Retinal pigment epithelial cell (primary cell): ENCODE measurements at places on chromosomes 11 and 22.

DNA sequence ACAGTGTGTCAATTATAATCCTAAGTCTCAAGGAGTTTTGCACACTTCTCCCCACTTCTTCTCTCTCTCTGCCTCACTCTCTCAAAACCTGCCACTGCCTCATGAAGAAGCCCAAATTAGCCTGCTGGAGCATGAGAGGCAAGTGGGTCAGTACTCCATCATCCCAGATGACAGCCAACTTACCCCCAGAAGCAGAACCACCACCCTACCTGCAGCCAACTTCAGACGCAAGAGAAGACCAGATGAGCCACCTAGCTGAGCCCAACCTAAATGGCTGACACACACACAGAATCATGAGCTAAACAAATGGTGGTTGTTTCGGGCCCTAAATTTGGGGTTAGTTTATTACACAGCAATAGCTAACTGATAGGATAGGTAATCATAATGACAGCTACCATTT lies 61.2 kb downstream of the CD82 start:
- DNase-seq = no peak

DNA sequence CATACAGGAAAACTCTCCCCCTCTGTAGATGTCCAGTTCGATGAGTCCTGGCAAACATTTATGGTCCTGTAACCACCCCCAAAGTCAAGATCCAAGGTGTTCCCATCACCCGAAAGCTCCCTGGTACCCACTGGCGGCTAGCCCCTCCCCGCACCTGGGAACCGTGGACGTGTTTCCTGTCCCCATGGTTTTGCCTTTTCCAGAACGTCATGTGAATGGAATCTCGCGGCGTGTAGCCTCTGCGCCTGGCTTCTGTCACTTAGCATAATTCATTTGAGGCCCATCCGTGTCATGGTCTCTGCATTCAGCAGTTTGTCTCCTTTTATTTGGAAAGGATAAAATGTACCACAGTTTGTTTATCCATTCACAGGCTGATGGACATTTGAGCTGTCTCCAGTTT lies 106.3 kb downstream of the KCNQ1 start:
- no peak for DNase-seq

DNA sequence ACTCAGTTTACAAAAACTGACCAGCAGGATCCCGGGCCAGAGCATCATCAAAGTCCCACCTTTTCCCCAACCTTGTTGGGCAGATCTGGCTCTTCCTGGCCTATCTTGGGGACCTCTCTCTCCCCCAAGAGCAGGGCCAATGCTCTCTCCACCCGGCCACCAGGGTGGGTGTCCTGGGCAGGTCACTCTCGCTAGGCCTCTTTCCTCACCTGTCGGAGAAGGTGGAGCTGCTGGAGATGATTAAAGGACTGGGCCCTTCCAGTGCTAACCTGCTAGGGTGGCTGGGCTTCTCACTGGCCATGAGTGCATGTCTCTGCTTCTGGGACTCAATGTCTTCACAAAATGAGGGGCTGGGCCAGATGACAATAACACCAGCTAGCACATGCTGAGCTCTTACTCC lies 2.9 kb upstream of the CAPN5 start:
- no peak for DNase-seq

GRCh38 chr11:124075841-124076651 lies 34.9 kb upstream of the OR10G7 start:
- DNase-seq = no peak

DNA sequence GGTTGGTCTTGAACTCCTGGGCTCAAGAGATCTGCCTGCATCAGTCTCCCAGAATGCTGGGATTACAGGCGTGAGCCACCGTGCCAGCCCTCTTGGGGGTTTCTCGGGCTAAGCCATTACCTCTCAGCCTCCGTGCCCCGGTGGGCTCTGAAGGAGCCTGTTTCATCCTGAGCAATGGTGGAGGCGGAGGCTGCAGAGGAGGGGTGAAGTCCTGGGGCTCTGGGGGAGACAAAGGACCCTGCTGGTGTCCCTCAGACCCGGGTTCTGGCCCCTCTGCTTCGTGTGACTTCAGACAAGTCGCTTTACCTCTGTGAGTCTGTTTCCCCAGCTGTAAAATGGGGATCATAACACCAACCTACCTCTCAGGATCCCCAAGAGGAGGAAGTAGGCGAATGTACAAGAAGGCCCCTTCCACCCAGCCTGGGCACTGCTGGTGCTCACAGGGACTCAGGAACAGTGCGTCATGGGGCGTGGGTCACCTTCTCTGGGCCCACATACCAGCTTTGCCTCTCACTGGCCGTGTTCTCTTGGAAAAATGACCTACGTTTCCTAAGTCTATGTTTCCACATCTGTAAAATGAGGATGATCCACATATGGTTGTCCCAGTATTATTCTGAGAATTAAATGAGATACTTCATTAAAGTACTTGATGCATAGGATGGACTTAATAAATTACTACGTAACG lies 36.8 kb downstream of the RIBC2 start:
- DNase-seq = no peak

- DNase-seq = no peak
Observed at GRCh38 chr11:83564870-83565269, 278.7 kb upstream of the CCDC90B start.

DNA sequence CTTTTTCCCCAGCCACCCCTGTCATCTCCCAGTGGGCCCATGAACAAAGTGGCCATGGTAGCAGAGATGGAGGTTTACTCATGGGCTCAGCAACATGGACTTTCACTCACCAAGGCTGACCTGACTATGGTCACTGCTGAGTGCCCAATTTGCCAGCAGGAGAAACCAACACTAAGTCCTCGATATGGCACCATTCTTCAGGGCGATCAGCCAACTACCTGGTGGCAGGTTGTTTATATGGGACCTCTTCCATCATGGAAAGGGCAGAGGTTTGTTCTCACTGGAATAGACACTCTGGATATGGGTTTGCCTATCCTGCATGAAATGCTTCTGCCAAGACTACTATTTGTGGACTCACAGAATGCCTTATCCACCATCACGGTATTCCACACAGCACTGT lies 1009.1 kb downstream of the NTM start:
- DNase-seq = no peak

- DNase-seq = peak; percentile 22
Observed at GRCh38 chr11:14320020-14320419, 39.0 kb downstream of the RRAS2 start.

DNA sequence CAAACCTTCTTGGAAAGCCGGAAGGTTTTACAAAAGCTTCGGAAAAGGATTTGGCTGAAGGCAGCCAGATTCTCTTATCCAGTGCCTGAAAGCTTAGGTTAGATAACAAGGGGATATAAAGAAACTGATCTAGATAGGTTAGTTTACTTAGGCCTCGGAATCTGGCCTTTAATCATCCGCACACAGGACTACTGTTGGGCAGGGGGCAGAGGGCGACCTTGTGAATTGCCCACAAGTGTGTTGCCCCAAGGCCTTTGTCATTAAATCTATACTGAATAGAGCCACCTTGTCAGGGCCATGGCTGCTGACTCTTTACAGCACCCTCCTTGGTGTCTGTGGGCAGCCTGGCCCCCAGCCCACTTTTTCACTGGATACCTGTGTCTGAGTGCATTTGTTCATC lies 9.7 kb upstream of the MTMR2 start:
- DNase-seq = no peak

- DNase-seq = no peak
Observed at GRCh38 chr11:70510571-70510970, 112.2 kb downstream of the CTTN start.

GRCh38 chr11:95706974-95707387 lies 82.6 kb downstream of the FAM76B start:
- no peak for DNase-seq

DNA sequence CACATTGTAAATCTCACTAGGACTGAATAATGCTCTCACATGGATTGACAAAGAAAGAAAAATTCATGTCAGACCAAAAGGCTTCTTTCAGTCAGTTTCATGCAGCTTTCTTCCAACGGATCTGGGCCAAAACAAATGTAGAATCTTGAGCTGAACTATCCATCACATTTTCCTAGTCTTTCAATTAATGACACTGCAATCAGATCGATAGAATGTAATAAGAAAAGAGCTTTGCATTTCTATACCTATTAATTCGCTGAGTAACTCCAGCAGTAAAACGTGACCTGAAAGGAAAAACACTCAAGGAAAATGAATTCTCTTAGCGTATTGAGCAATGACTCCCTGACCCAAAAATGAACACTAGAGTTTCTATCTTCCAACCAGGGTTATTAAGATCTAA lies 194.8 kb upstream of the BLID start:
- no peak for DNase-seq

DNA sequence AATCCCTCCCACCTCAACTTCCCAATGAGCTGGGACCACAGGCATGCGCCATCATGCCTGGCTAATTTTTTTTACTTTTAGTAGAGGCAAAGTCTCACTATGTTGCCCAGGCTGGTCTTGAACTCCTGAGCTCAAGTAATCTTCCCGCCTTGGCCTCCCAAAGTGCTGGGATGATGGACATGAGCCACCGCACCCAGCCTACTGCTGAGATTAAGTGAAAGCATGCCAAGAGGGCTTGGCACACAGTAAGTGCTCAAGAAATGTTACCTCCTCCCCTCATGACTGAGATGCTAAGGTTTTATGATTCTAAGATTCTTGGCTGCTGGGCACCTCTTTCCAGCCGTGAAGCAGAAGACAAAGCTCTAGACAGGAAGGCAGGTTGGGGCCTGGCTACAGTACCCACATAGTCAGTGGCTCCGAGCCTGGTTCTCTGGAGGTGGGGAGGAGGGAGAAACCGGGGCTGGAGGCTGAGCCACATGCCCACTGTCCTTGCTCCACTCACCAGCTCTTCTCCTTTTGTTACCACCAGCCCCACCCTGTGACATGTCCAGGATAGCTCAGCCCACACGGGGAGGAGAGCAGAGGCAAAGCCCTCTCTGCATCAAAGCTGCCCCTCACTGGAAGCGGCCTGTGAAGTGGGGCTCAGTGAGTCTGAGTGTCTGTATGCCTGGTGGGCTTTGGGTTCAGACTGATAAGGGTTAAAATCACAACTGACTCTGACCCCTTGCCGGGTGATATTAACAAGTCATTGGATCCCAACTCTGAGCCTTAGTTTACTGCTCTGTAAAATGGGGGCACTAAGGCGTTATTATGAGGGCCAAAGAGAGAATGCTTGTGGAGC lies 12.9 kb downstream of the ARHGEF17 start:
- DNase-seq = no peak

- DNase-seq = no peak
Observed at GRCh38 chr11:126919147-126919823, 81.3 kb downstream of the KIRREL3 start.

- no peak for DNase-seq
Observed at GRCh38 chr11:63874511-63874910, 35.6 kb downstream of the MARK2 start.

DNA sequence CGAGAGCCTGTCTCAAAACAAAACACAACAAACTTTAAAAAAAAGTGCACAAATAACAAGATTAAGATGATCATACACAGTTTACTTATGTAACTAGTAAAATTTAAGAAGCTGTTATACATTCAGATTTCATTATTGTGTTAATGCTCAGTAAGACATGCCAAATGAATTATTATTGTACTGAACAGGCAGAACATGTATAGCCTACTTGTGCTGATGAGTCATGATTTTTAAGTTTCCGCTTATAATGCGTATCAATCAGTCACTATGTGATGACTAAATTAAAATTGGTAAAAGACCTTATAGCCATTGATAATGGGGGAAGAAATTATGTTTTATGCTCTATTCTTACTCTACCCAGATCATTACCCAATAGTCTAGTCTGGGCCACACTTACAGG lies 20.5 kb upstream of the EXPH5 start:
- no peak for DNase-seq

DNA sequence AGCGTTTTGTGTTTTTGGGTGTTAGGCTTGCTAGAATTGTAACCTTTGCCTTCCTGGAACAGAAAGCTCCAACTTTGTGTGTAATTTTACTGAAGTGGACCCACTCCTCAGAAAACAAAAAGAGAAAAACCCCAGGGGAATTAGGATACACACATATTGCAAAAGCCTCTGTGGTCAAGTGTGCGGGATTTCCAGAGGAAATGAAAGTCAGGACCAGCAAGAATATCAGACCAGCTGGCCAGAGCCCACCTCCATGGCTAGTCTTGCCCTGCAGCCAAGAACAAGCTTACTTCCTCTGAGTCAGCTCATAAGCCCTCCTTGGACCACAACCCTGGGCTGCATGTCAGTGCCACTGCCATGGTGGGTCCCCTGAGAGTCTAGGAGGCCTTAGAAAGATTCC lies 37.0 kb upstream of the FTH1 start:
- DNase-seq = peak; percentile 60

- no peak for DNase-seq
Observed at GRCh38 chr22:25053153-25053805, 100.8 kb downstream of the KIAA1671 start.

DNA sequence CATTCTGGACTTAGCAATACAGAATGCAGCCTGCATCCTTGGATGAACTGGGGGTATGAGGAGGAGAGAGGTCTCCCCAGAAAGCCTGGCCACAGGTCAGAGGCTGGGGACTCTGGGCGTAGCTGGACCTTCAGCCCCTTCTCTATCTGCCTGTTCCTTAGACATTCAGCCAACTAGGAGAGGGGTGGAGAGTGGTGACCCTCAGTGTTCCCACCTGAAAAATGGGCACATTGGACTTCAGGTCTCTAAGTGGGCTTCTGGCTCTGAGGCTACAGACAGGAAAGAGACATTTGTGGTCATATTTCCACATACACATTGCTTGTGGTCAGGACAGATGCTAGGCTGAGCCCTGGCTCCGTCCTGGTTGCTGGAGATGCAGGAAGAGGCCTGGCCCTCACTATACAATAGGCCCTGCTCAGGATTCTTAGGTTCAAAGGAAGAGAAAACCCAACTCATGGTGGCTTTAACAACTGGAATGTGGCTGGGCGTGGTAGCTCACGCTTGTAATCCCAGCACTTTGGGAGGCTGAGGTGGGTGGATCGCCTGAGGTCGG lies 30.1 kb upstream of the CBX7 start:
- no peak for DNase-seq

- DNase-seq = no peak
Observed at GRCh38 chr11:26087120-26087935, 244.6 kb upstream of the ANO3 start.

GRCh38 chr11:126776119-126776518 lies 224.5 kb downstream of the KIRREL3 start:
- DNase-seq = no peak

DNA sequence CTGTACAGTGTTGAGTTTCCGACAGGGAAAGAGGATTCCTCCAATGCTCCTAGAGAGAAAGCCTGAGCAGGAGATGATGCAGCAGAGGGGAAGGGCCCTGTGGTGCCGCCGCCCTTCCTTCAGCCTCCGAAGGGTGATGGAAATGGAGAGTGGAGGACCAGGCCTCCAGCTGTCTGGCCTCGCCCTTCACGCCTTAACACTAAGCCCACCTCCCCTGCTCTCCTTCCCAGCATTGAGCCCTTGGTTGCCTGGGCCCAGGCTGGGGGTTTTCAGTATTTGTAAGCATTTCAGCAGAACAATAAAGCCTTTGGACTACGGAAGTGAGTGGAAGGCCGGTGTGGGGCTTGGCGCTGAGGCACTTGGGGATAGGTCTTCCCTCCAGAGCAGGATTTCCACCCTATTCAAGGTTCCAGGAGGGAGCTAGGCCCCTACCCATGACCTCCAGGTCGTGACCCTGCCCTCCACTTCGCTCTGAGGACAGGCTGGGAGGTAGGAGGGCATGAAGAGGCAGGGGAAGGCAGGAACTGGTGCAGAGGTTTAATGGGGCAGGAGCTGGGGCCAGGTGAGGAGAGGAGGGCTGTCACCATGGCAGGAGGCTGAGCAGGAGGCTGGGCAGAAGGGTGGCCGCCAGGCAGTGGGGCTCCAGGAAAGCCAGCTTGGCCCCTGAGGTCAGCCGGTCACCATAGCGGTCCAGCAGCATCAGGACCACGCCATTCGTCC lies 21.6 kb downstream of the TREH start:
- no peak for DNase-seq

GRCh38 chr22:20392983-20393704 lies 807 bp upstream of the ZNF74 start:
- DNase-seq = no peak

- DNase-seq = no peak
Observed at GRCh38 chr11:64717268-64717578, 5.8 kb downstream of the NRXN2 start.
